ENCODE measurements at places on chromosomes 16 and 17.
A peak's percentile ranks its signal among the peaks of the same experiment; 100 is the strongest.

DNA sequence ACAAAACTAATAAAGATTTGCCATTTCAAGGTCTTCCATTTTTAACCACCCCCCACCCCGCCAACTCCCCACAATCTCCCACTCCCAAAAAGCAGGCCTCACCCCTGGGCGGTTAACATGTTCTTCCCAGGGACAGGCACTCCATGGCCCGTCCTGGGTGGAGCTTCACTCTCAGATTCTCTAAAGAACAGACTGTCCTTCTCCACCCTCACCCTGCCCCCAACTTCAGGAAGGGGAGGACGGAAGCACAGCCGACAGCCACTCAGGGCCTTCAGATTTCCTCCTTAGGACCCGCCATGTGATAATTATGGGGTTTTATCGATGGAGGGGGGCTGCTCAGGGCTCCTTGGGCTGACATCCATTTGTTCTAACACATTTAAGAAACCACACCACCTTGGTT, 61.9 kb downstream of the ZFHX3 start:
- DNase-seq, result no peak

DNA sequence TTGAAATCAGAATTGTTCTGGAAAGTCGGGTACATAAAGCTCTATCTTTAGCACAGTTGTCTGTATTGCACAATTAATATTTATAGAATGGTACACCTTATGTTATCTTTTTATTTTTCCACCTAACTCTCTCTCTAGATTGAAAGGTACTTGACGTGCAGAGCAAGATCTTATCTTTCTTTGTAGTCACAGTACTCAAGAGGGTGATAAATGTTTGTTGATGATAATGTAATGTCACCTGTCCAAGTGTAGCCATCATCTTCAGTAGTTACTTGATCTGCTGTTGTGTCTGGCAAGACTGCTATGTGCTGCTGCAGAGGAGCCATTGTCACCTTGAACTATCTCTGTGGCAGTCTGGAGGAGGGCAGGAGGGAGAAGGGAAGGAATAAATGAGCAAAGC, 5.3 kb downstream of the HMOX2 start:
- no peak for DNase-seq

GRCh38 chr17:807523-808294, 25.6 kb downstream of the MRM3 start:
- no peak for DNase-seq

- DNase-seq, result no peak
Observed at GRCh38 chr17:43667947-43668348, 6.2 kb upstream of the MEOX1 start.

DNA sequence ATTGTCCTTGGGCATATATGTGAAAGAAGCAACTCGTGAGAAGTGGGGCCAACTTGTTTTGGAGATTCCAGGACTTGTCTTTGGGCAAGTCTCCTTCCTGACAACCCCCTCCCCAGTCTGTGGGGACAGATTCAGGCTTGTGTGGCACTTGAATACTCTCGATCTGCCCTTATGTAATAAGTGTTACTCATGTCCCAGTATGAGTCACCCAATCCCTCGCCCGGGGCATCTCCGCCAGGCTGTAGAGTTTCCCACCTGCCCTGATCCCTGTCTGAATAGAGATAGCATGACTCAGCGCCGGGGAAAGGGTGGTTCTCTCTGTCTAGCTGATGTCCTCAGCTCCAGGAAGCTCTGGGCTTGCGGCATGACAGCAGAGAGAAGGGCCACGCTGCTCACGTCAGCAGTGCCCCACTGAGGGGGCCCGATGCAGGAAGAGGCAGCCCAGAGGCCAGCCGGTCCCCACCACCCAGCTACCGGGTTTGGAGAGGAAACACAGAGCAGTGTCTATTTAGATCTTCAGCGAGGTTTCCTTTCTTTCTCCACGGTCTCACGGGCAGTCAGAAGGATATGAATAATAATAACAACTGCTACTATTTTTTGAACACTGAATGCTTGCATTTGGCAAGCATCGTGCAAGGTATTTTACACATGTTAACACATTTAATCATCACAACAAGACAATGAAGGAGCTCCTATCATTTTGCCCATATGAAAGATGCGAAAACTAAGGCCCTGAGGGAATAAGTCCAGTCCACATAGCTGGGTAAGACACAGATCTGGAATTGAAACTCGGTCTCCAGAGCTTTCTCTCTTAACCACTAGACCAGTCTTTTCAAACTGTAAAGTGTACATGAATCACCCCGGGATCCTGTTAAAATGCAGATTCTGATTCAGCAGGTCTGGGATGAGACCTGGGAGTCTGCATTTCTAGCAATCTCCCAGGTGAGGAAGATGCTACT, 426.7 kb upstream of the MAF start:
- DNase-seq, result peak; percentile 73

DNA sequence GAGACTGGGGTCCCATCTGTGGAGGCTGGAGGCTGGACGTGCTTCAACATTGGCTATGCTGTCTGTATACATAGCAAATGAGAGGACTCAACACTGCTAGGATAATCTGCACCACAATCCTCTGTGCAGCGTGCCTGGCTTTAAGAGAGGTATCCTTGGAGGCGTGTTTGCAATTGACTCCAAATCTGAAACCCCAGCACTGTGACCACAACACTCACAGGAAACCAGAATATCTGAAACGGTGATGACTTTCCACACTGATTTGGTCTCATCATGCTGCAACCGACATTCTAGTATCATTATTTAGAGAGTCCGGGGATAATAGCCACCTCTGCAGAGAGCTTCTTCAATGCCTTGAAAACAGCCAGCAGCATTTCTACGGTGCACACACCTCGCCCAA, 35.1 kb downstream of the TLE7 start:
- no peak for DNase-seq

- no peak for DNase-seq
Observed at GRCh38 chr17:73304438-73304837, 7.4 kb downstream of the CDC42EP4 start.

- no peak for DNase-seq
Observed at GRCh38 chr16:13041646-13042290, 140.4 kb downstream of the SHISA9 start.

DNA sequence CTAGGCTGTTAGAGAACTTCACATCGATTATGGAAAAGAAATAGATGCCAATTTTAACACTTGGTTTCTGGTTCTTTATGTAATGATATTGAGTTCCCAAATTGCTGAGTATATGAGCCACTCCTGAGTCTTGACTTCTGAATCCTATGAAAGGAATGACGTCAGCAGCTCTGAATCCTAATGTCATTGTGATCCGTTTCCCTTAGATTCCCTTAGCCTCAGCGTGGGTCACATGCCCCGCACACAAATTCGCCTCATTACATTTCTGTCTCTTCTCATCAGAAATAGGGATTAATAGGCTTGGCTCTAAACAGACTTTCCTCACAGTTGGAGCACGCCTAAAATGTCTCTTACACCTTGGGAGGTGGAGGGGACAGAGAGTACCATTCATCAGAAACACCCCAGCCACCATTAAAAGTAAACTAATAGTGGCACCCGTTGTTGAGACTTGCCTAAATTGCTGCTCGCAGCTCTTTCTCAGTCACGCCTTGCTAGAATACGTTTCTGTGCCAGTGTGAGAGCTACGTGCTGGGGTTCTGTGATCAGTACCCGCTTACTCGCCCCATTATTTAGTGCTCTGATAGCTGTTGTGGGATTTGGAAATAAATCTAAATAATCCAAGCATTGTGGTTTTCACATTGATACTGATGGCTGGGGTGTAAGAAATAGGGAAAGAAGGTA, 7.1 kb downstream of the MRM3 start:
- no peak for DNase-seq

- no peak for DNase-seq
Observed at GRCh38 chr17:18267366-18267765, 6.9 kb downstream of the MIEF2 start.

All from 8988T (cell line).